LoVo (cell line): ENCODE measurements at places on chromosomes 16 and 17.

GRCh38 chr17:13750816-13751793 is 149.4 kb upstream of the HS3ST3A1 start:
- DNase-seq: no peak

- DNase-seq: no peak
Observed at GRCh38 chr17:42243493-42243982, 32.7 kb downstream of the STAT5B start.

DNA sequence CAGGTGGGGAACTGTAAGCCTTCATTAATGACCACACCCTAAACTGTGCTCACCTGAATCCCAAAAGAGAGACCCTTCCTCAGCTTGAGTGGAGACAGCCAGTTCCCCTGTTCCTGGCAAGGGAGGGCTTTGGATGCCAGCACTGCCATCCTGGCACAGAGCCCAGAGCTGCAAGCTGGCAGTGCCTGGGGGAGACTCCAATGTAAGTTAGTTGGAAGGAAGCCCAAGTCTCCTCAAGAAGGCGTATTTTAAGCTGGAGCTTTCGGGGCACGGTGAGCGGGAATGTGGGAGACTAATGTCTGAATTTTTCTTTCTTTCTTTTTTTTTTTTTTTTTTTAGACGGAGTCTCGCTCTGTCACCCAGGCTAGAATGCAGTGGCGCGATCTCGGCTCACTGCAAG is 4.7 kb downstream of the CDC42EP4 start:
- no peak for DNase-seq

GRCh38 chr16:67726106-67727034 is 7.3 kb upstream of the GFOD2 start:
- DNase-seq: no peak

DNA sequence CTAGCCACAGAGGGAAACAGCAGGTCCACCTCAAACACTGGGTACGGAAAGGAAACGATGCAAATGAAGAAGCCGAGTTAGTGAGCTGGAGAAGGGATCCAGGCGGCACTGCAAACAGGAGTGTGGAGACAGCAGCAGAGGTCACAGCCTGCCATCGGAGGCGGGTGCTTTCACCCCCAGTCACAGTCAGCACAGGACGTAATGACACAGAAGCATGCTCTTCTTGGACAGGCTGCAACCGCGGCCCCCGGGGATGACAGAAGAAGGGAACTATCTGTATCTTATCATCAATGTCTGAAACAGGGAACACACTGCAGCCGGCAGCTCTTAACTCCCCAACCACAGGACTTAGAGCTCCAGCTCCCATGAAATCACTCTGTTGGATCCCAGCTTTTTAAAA is 16.1 kb upstream of the SLC38A8 start:
- no peak for DNase-seq

DNA sequence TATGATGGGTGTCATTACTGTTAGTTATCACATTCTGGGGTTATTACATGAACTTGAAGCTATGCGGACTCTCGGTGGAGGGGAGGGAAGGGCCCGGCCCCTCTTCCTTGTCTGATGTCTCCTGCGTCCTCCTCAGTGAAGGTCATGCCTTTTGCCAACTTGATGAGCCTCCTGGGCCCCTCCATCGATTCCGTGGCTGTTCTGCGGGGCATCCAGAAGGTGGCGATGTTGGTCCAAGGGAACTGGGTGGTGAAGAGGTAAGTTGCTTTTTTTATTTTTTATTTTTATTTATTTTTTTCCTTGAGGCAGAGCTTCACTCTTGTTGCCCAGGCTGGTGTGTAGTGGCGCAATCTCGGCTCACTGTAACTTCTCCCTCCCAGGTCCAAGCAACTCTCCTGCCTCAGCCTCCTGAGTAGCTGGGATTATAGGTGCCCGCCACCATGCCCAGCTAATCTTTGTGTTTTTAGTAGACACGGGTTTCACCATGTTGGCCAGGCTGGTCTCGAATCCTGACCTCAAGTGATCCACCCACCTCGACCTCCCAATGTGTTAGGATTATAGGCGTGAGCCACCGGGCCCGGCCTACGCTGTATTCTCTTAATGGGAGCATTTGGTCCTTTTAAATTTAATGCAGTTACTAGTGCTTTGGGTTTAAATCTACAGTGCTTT is 21.6 kb downstream of the POLR3E start:
- DNase-seq: peak; percentile 23

DNA sequence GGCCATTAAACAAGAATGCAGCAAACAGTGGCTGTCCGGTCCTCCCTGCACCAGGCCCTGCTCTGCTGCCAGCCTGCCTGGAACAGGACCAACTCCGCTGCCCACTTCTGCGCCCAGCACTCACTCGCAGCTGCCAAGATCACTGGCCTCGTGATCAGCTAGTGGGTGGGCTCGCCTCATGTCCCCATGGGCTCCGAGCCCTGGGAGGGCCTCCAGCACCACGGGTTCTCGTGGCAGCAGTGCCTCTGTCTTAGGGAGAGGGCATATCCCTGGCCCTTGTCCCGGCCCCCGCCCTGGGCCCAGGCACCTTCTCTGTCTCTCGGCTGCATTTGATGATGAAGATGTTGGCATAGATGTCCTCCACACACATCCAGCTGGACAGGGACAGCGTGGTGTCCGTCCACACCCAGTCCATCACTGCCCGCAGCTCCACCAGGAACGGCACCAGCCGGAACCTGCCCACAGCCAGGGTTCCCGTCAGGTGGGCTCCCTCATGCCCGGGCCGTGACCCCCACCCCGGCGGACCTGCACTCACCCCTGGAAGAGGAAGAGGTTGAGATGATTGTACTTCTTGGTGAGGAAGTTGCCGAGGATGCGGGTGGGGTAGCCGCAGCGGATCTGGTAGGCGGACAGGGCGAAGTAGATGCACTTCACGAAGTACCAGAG is 13.1 kb downstream of the CTU2 start:
- DNase-seq: no peak

DNA sequence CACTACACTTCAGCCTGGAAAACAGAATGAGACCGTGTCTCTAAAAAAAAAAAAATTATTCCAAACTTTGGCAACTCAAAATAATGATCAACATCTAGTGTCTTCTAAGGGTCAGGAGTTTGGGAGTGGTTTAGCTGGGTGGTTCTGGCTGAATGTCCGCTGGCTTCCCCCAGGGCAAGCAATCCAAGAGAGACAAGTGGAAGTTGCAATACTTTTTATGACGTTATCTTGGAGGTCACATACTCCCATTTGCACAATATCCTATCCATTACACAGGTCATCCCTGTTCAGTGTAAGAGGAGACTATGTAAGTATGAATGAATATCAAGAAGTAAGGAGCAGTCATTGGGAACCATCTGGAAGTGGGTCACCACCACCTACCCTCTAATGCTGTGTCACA is 15.2 kb upstream of the CLEC3A start:
- DNase-seq: no peak

- DNase-seq: peak; percentile 90
Observed at GRCh38 chr17:2634361-2634960, 41.0 kb downstream of the PAFAH1B1 start.

GRCh38 chr16:89738538-89739317 is 17.4 kb downstream of the ZNF276 start:
- DNase-seq: no peak

GRCh38 chr16:11836650-11837244 is 14.6 kb downstream of the RSL1D1 start:
- DNase-seq: no peak

DNA sequence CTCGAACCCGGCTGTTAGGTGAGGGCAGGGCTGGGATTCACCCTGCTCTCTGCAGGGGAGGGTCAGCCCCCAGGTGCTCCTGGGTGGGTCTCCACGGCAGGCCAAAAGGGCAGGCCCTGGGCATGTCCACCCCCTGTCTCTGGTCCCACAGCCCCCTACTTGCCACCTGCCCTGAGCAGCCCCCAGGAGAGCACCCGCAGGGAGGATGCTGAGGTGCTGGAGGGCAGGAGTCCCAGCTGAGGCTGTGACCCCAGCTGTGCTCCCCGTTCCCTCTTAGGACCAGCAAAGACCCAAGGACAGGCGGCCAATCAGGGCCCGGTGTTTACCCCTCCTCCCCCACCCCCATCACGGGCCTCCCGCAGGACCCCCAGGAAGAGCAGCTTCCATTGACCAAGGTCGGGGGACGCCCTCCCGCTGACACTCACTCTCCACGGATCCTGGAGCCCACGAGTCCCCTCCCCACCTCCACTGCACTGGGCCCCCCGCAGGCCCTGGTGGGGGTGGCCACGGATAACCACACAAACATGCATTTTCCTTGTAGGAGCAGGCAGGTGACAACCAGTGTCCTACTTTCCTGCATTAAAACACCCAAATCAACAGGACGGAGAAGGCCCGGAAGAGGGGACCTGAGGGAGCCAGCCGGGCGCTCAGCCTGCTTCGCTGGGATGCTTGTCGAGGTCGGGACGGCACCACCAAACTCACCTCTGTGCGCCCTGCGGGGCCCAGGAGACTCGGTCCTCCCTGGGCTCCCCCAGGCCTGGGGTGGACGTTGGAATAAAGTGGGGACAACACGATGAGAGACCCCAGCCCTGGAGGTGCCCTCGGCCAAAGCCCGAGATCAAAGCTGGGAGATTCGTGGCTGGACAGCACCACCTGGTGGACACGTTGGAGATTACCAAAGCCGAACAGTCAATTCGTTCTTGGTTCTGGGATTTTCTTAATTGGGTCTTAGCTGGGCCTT is 22.5 kb upstream of the ENPP7 start:
- peak; percentile 32 for DNase-seq

GRCh38 chr17:34784526-34784925 is 176.7 kb downstream of the CCT6B start:
- DNase-seq: no peak

- DNase-seq: no peak
Observed at GRCh38 chr17:42287305-42287976, 857 bp upstream of the STAT5A start.

DNA sequence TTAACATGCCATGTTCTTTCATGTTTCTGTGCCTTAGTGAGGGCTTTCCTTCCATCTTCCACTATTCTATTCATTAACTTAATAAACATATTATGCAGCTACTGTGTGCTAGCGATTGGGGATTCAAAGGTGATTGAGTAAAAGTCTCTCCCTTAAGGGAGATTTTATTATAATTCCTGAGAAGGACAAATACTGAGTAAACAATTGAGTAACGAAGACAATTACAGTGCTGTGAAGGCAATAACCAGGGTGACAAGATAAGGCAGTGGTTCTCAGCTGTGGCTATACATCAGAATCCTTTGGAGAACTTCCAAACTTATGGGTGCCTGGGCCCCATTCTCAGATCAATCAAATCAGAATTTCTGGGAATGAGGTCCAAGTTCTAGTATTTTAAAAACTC is 353.3 kb downstream of the CA10 start:
- no peak for DNase-seq

- peak; percentile 27 for DNase-seq
Observed at GRCh38 chr17:61398721-61399130, 917 bp upstream of the TBX2 start.

DNA sequence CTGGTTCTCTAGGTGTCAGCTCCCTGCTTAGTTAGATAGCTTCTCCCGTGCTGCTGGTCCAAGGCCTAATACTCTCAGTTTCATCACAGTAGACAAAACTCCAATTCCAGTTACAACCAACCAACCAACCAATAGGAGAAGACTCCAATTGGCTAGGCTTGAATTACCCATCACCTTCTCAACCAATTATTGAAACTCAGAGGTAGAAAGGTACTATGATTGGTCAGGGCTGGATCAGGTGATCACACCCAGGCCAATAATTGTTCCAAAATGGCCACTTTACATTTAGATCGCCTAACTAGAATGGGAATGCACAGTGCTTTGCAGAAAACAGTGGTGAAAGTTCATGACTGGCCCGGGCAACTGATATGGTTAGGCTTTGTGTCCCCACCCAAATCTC is 49.5 kb upstream of the CRHR1 start:
- DNase-seq: no peak

- DNase-seq: no peak
Observed at GRCh38 chr17:81652906-81653771, 3.2 kb downstream of the PDE6G start.

GRCh38 chr16:68779891-68780290 is 42.8 kb downstream of the CDH1 start:
- no peak for DNase-seq

- no peak for DNase-seq
Observed at GRCh38 chr16:88354229-88355092, 28.3 kb upstream of the ZNF469 start.

- no peak for DNase-seq
Observed at GRCh38 chr17:73011016-73011486, 81.4 kb downstream of the SLC39A11 start.

DNA sequence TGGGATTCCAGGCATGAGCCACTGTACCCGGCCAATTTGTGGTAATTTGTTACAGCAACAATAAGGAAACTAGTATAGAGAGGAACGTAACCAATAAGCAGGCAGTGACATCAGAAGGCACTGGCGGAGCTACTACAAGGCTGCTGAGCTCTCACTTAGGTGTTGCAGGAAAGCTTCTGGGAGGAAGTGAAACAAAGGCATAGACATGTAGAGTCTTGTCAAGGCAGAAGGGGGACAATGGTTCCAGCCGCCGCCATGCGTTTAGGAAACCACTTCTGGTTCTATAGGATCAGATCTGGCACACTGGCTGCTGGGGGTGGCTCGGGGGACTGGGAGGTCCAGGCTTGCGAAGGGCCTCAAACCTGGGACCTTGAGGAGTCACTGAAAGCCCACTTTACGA is 9.4 kb upstream of the CPSF4L start:
- DNase-seq: no peak

DNA sequence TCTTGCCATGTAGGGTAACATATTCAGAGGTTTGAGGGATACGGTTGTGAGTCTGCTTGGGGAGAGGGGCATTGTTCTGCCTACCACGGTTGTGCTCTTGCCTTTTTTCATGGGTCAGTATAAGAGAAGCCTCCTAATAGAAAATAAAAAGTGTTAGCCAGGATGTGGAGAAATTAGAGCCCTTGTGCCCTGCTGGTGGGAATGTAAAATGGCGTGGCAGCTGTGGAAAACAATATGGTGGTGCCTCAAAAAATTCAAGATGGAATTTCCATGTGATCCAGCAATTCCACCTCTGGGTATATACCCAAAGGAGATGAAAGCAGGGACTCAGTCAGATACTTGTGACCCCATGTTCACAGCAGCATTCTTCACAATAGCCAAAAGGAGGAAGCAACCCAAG is 14.2 kb upstream of the LRRC75A start:
- no peak for DNase-seq

DNA sequence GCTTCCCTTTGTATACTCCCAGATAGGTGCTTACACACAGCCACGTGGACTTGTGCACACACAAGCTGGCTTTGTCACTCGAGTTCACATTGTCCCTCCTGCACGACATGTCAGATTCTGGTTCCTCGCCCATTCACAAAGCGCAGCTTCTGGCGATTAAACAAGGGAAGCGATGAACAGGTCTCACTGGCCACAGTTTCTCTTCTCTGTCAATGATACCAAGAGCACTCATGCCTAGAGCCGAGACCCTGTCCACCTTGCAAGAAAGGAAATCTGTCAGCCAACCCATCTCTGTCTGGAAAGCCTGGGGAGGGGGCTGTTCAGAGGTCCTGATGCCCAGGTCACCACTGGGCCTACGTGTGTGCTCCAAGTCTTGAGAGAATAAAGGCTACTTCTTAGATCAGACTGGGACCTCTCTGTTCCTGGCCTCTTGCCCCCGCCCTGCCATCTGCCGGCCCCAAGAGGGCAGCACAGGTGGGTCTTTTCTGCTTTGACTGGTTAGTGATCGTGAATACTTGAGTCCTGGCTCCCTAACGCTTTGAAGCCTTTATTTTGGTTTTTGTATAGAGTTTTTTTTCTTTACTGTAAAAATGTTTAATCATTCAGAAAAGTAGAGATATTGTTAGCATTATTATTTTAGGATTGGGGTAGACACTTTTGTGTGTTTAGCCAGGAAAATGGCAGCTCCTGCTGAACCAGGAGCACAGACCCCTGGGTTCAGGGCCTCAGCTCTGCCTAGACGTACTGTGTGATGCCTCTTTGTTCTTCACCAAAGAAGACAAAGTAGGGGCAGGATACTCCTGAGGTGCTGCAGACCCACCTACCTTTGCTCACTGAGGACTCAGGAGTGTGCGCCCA is 104.7 kb downstream of the MRM1 start:
- peak; percentile 35 for DNase-seq
